ENCODE measurements at places on chromosomes 16 and 17. TPM values are rescaled to one million over a fixed set of nuclear protein-coding genes. Genes with fewer than 3 reads are reported as not detected.

Gene OR1A1
- not detected for polyA plus RNA-seq

Gene MYH8
- polyA plus RNA-seq = 0.64 TPM

Gene USP7
- 110 TPM for polyA plus RNA-seq

Gene OTOA
- polyA plus RNA-seq = 0.09 TPM

Gene TMIGD1
- 0.61 TPM for polyA plus RNA-seq

Gene NRN1L
- 0.51 TPM for polyA plus RNA-seq

Gene GRB2
- polyA plus RNA-seq = 87.7 TPM

Gene ABCA9
- polyA plus RNA-seq = 1.8 TPM

Gene PRM1
- polyA plus RNA-seq = not detected

Gene PYCARD
- 10.3 TPM for polyA plus RNA-seq

DNA sequence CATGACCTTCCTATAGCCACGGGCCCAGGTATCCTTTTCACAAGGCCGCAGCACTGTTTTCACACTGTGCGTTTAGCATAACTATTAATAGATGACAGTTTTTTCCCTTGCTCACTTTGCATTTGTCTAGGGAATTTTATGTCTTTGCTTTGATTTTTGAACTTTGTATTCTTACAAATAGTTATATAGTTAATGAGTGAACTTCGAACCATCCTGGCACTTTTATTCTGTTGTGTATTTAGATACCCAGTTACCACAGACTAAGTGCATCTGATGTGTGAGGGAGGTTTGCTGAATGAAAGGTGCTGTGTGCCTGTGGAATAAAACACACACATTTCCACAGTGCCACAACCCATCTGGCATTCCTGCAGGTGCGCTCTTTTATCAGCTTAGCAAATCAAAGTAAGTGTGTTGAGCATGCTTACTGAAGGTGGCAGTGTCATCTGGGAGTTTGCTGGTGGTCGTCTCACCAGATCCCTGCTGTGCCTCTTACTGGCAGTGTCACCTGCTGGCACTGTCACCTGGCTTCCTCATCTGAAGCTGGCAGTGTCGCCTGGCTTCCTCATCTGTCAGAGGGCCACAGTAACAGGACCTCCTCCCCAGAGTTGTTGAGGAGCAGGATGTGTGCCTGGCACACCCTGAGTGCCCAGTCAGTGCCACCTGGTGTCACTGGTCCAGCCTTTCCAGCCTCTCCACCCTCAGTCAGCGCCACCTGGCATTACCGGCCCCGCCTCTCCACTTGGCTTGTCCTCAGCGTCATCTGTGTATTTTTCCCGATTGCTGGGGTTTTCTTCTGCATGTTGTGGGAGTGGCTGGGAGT lies 37.6 kb downstream of the USP10 start:
- DNase-seq = no peak

- DNase-seq = peak; percentile 89
These were observed at the start of gene NFAT5 for GRCh38 chr16:69565671-69566239. Gene NFAT5, plus strand, starts transcription at chr16:69565966. Its CDS starts 336 bp downstream, at chr16:69566302.

GRCh38 chr16:55476625-55477533 lies 2.1 kb upstream of the MMP2 start:
- no peak for DNase-seq

DNA sequence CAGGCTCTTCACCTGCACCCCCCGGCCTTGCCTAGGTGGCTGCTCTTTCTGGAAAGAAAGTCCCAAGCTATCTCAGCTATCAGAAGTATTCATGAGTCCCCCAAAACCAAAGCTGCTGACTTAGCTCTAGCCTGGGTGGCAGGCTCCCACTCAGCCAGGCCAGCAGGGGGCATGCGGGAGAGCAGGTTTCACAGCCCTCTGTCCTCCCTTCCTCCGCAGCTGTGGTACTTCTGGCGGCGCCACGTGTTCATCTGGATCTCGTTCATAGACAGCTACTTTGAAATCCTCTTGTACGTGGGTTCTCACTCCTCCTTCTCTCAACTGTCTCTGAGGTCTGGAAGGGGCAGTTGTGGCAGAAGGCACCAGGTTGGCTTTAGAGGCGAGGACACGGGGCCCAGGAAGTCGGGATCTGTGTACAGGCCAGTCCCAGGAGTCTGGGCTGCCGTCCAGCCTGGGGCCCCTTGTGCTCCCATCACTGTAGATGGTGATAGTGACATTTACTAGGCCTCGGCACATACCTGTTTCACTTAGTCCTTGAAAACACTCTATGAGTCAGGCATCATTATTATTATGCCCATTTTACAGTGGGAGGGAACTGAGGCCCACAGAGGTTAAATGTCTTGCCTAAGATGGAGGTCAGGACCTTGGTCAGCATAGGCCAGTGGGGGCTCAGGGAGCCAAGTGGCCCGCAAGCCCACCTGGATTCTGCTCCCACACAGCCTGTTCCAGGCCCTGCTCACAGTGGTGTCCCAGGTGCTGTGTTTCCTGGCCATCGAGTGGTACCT lies 12.9 kb downstream of the TRPV2 start:
- no peak for DNase-seq

DNA sequence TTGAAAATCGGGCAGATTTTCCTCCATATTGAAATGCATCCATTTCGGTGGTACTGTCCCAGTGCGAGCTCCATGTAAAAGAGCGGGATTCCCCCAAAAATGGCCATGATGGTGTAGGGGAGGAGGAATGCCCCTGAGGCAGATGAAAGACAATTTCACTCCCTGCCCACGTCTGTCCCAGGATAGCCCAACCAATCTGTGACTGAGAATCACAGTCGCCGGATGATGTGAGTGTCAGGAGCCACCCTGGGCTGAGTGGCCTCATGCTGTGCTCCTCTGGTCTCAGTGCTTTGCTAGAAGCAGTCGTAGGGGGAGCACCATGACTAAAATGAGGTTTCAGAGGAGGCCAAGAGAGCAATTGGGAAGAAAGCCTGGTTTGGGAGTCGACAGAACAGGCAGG lies 16.7 kb downstream of the SLC6A4 start:
- DNase-seq = no peak

GRCh38 chr17:61465550-61466237 lies 13.5 kb downstream of the TBX4 start:
- no peak for DNase-seq

GRCh38 chr16:21283521-21284289 lies 5.6 kb upstream of the CRYM start:
- DNase-seq = no peak

DNA sequence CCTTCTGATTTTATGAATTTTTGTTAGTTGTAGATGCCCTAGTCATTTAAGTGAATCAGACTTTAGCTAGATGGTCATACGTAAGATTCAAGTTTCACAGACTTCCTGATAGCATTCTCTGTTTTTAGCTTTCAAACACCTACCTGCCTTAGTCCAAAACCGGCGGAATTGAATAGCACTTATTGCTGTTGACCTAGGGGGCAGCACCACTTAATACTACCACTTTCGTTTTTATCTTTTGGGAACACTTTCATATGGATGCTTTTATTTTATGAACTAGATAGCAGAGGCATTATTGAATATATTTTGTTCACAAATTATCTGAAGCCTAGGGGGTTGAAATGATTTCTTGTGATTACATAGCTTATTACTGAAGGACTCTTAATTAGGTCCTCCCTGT lies 31.5 kb downstream of the TADA2A start:
- DNase-seq = no peak

GRCh38 chr17:11404431-11405276 lies 163.6 kb downstream of the SHISA6 start:
- DNase-seq = no peak

- DNase-seq = no peak
These were observed 157.9 kb downstream of the WWOX start for GRCh38 chr16:78257376-78257728.

- DNase-seq = no peak
These were observed 22.6 kb downstream of the PITPNC1 start for GRCh38 chr17:67399676-67400075.

GRCh38 chr17:33871720-33872540 lies 383.2 kb upstream of the CCL2 start:
- DNase-seq = no peak

- DNase-seq = no peak
These were observed 106.2 kb downstream of the BRIP1 start for GRCh38 chr17:61757168-61757567.

- DNase-seq = no peak
These were observed 13.0 kb upstream of the NFATC3 start for GRCh38 chr16:68072038-68072695.

- DNase-seq = no peak
These were observed 43.7 kb downstream of the RND2 start for GRCh38 chr17:43068570-43069367.

DNA sequence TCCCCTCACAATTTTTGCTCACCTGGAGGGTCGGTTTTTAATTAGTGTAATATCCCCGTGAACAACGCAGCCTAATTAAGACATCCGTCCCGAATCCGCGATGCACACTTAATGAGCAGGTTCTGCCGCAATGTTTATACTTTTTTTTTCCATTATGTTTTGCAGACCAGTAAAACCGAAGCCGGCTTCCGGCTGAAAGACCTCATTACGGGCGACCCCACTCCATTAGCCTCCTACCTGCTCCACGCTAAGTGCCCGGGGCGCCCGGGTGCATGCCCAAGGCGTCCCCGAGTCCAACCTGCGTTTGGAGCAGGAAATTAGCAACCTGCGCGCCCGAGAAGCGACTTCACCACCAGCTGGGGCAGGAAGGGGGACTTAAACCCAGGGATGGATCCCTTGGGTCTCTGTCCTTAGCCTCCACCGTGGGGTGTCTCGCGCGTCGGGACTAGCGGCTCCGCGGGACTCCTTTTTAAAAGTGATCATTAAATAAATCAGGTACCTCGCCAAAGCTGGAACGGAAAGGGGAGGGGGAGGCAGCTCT lies 1.7 kb downstream of the RBFOX3 start:
- DNase-seq = no peak

- DNase-seq = no peak
These were observed 1395.1 kb downstream of the CDH8 start for GRCh38 chr16:60641067-60641665.

DNA sequence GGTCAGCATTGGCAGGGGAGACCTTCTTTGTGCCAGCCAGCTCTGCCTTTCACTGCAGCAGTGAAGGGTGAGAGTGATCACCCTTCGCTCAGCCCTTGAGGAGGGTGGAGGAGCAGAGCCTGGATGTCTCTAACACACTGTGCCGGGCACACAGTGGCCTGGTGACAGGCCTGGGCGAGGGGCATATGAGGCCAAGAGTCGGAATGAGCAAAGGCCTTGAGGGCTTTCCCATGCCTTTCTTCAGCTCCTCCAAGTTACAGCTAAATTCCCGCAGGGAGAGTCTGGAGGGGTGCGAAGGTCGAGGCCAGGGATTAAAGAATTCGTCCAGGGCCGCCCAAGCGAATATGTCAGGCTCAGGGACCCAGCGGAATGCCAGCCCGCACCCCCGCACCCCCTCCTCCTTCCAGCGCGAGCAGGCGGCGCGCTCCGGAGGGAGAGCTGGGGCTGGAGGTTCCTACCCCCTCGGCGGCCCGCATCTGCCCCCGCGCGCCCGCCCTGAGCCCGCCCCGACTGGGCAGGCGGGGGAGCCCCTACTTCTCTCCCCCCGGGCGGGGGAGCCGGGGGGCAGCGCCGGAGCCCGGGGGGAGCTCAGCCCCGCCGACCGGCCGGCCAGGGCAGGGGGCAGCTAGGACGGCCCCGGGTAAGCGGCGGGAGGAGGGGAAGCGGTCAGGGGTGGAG lies at the start of gene RASL10B:
RASL10B (plus strand) TSS at position 401 of the 678 bp plus-strand sequence. CDS start 3,546 bp downstream, outside the sequence.
- no peak for DNase-seq

- DNase-seq = no peak
These were observed 26.8 kb downstream of the C17orf67 start for GRCh38 chr17:56806949-56807348.

- no peak for DNase-seq
These were observed 7.5 kb downstream of the MTSS2 start for GRCh38 chr16:70678121-70678897.

DNA sequence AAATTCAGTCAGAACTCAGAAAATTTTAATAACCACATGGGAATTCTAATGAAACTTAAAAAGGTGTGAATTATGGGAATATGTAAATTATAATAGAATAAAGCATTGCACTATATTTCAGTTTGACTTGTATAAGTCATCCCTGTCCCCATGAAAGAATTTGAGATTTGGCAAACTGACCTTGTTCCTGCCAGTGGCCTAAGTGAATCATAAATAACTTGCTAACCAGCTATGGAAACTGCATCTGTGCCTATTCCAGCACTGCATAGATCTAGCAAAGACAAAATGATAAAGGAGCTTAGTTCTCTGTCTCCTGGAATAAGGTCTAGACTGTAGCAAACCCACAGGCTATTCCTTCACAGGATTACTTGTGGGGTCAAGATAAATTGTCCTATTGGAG lies 106.8 kb upstream of the NOG start:
- DNase-seq = no peak

- no peak for DNase-seq
These were observed 741 bp downstream of the PLK1 start for GRCh38 chr16:23679274-23679985.

DNA sequence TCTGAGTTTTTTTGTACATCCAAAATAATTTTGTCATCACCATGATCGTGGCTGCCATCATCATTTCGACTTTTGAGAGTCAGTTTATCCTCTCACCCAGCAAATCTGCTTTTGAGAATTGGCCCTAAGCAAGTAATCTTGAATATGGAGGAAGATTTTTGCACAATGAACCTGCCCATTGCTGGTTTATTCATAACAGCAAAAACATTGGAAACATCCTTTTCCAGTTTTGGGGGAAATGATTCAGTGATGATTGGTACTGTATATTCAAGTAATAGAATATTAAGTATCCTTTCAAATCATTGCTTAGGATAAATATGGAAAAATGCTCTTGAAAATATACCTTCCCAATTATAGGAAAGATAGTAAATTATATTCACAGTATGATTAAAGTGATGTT lies 53.1 kb downstream of the PRKCA start:
- no peak for DNase-seq

GRCh38 chr17:42286411-42287221 lies 1.7 kb upstream of the STAT5A start:
- no peak for DNase-seq

DNA sequence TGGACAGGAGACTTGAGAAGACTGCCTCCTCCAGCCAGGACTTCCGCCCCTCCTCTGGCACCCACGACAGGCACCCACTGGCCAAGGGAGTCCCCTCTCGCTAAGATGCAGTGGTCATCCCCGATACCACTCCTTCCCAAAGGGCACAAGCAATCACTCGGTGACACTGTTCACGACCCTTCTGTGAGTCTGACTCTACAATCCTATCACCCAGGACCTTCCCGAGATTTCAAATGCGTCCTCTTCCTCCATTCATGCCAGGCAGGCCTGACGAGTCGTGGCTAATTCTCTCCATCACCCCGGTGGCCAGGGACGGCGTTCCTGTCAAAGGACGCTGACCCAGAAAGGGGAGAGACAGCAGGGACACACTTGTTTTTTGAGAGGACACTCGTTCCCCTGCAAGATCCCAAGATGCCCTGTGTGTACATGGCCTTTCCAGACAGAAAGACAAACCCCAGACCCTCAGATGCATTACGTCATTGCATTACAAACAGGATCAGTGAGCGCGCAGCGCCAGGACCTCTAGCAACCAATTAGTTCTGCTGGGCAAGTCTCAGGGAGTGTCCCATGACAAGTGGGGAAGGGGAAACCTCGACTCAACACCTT lies 12.2 kb downstream of the FBXO31 start:
- no peak for DNase-seq

- DNase-seq = no peak
These were observed 7.2 kb upstream of the C17orf78 start for GRCh38 chr17:37368577-37368976.

Data from renal pelvis (tissue), 12 donors.